H7 (cell line): ENCODE measurements at places on chromosomes 2 and 18.

- no peak for DNase-seq
Measured at GRCh38 chr2:197007716-197008628, 81.5 kb upstream of the PGAP1 start.

GRCh38 chr2:115161771-115162493 lies 719.5 kb downstream of the DPP10 start:
- peak; percentile 77 for DNase-seq

- no peak for DNase-seq
Measured at GRCh38 chr2:212766921-212767320, 228.3 kb upstream of the ERBB4 start.

DNA sequence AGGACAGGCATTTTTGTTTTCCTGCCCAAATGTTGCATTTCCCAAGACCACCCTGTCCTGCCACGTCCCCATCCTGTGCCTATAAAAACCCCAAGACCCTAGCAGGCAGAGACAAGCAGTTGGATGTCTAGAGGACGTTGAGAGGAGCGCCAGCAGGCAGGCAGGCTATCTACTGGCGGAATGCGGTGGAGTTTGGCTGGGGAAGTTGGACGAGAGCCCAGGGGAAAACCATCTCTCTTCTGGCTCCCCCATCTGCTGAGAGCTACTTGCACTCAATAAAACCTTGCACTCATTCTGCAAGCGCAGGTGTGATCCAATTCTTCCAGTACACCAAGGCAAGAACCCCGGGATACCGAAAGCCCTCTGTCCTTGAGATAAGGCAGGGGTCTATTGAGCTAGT lies 72.5 kb downstream of the ARL6IP6 start:
- DNase-seq = no peak

GRCh38 chr2:66509326-66509811 lies 74.4 kb downstream of the MEIS1 start:
- DNase-seq = no peak

DNA sequence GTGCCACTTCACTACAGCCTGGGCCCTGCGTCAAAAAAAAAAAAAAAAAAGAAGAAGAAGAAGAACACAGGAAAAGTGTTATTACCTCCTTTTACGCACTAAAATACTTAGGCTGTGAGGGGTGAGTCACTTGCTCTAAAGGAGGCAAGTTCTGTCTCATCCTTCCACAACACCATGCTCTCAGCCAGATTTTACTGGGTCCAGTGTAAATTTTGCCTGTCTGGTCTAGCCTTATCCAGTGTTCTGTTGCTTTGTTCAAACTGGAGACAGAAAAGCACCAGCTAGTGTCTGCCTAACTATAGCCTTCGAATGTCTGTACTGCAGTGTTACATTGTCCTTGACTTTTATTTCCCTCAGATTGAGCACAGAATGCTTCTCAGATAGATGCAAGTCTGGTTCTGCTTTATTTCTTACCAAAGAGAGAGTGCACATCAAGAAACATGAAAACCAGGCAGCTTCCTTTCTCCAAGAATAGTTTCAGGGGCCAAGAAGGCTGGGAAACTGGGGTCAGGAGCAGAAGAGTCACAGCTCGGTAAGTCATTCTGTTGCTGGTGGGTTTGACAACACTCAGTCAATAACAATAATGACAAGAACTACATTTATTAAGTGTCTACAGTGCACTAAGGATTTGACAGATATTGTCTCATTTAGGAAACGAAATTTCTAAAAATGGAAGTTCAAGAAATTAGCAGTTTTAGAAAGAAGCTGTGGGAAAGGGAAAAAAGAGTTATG lies 3.1 kb upstream of the MSGN1 start:
- DNase-seq = no peak

DNA sequence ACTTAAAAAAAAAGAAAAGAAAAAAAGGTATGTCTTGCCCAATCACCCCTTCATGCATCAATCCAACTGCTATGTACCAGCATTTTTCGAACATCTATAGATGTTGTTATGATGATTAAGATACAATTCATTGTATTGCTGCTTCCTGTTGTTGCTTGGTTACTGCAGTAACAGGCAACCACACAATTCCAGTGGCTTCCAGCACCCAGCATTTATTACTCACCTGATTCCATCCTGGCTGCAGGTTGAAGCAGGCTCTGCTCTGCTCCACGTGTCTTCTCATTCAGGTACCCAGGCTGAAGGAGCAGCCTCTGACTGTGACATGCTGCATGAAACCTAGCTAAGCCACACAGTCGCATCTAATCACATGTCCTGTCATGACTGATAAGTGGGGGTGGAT lies 196.9 kb downstream of the INO80D start:
- DNase-seq = no peak

GRCh38 chr18:46506974-46507586 lies 149.9 kb downstream of the LOXHD1 start:
- DNase-seq = no peak

DNA sequence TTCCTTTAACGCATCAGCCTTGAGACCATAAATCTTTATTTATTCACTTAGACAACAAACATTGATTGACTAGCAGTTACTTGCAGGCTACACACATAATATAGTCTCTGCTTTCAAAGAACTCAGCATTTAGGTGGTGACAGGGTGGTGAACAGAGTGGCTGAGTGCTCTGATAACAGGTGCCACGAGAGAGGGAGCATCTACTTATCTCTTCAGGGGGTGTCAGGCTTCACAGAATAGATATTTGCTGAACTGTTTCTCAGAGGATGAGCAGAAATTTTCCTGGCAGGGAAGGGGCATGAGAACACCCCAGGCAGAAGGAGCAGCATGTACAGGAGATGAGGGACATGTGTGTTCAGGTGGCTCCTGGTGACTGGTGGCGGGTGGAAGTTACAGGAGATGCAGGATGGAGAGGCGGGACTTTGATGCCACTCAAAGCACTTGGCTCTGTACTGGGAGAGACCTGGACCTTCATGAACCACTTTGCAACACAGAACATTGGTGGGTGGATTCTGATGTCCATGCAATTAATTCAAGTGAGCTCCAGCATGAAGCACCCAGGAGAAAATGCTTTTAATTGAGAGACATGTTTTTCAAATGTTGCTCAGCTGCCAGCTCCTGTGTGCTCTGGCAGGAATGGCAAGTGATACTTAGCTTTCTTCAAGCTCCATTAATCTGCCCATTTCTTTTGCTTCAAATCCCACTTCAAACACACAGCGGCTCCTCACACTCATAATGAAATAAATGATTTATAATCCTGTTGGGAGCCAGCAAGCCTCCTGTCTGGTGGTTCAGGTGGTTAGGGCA lies 248.9 kb downstream of the MYCN start:
- no peak for DNase-seq
